Muscle of leg (tissue), 16 donors: ENCODE measurements at places on chromosomes 2 and 18. TPM values are rescaled to one million over a fixed set of nuclear protein-coding genes. Genes with fewer than 3 reads are reported as not detected.
A peak's percentile ranks its signal among the peaks of the same experiment; 100 is the strongest.

Gene TXNL1
- total RNA-seq = 54.6 TPM

Gene C2orf78
- not detected for total RNA-seq

- peaks cover 10% of the 10 kb centered on the region for H3K4me1 ChIP-seq
- no peak for DNase-seq
- no peaks in the 10 kb centered on the region for H3K36me3 ChIP-seq
- H3K27ac ChIP-seq = no peak overlapping the region
- no peaks in the 10 kb centered on the region for H3K27me3 ChIP-seq
Measured at GRCh38 chr2:205715831-205716525, 33.7 kb downstream of the NRP2 start.

GRCh38 chr2:143128681-143129580 is at the start of gene ARHGAP15:
ARHGAP15 (plus strand) TSS chr2:143129419.
- H3K4me3 ChIP-seq = no peak within 1 kb of the TSS
- no peak within 1 kb of the TSS for H3K27ac ChIP-seq
- H3K36me3 ChIP-seq = no peaks in the 10 kb centered on the region
- peak; percentile 47 for DNase-seq
- no peaks in the 10 kb centered on the region for H3K4me1 ChIP-seq
- H3K27me3 ChIP-seq = no peaks in the 10 kb centered on the region

GRCh38 chr2:71897137-71897480 is 250.6 kb downstream of the CYP26B1 start:
- DNase-seq = no peak
- no peaks in the 10 kb centered on the region for H3K36me3 ChIP-seq
- H3K27me3 ChIP-seq = peaks cover 10% of the 10 kb centered on the region
- peaks cover 14% of the 10 kb centered on the region for H3K4me1 ChIP-seq
- H3K27ac ChIP-seq = no peak overlapping the region

GRCh38 chr2:234881413-234882241 is 70.2 kb upstream of the SH3BP4 start:
- DNase-seq = peak; percentile 82
- H3K27ac ChIP-seq = no peak overlapping the region
- H3K27me3 ChIP-seq = no peaks in the 10 kb centered on the region
- H3K4me3 ChIP-seq = no peak overlapping the region
- H3K4me1 ChIP-seq = peaks cover 2% of the 10 kb centered on the region

DNA sequence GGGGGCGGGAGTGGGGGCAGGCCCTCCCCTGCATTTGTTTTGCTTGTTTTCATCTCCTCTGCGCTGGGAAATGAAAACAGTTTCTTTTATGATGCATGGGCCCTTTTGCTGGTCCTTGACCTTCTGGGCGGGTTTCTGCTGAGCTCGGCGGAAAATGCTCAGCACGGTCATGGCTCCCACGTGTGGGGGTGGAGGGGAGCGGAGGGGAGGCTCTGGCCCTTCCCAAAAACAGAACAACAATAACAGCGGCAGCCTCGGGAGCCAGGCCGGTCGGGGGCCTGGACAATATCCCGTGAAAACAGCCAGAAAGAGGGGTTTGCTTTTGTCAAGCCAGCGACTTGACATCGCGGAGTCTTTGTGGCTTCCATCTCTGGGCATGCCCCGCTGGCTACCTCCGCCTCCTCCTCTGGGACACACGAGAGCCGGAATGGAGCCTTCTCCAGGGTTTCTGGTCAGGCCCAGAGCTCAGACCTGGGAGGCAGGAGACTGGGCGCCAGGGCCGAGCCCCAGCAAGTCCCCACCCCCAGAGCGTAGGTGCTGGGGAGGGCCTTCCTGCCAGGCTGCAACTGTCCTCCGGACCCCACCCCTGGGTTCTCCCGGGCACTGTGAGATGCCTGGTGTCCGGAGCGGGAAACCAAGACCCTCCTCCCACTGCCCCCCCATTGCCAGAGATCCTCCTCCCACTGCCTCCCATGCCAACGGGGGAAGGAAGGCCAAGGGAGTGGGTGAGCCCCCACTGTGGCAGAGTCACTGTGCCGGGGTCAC is 35.9 kb upstream of the SNED1 start:
- no peaks in the 10 kb centered on the region for H3K27me3 ChIP-seq
- H3K4me1 ChIP-seq = peaks cover 55% of the 10 kb centered on the region
- no peak overlapping the region for H3K4me3 ChIP-seq
- peak; percentile 89 for DNase-seq
- H3K36me3 ChIP-seq = no peaks in the 10 kb centered on the region

- H3K36me3 ChIP-seq = no peaks in the 10 kb centered on the region
- H3K4me3 ChIP-seq = no peak overlapping the region
- no peak overlapping the region for H3K27ac ChIP-seq
- H3K4me1 ChIP-seq = peaks cover 30% of the 10 kb centered on the region
- DNase-seq = peak; percentile 84
Measured at GRCh38 chr2:101613056-101613704, 84.3 kb upstream of the MAP4K4 start.
